Astrocyte (in vitro differentiated cells and primary cell): ENCODE measurements at places on chromosomes 6 and 20.

- H3K36me3 ChIP-seq = no peaks in the 10 kb centered on the region
- no peaks in the 10 kb centered on the region for H3K4me1 ChIP-seq
- no peak for DNase-seq
- H3K27ac ChIP-seq = no peak overlapping the region
These were observed 113.2 kb downstream of the MAFB start for GRCh38 chr20:40575851-40576250.

DNA sequence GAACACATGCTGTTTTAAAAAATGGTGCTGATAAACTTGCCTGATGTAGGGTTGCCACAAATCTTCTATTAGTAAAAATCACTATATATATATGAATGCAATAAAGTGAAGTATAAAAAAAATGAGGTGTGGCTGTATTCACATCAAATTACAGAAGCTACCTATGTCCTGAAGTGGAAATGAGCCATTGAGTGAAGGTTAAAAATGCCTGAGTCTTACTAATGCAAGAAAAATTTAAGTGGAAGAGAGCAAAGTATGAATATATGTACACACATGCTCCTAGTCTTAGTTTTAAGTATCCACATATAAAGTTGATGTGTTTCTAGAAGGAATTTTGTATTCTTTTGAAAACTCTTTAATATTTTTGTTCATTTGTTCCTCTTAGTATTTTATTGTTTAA, 808.3 kb upstream of the MAN1A1 start:
- no peaks in the 10 kb centered on the region for H3K36me3 ChIP-seq
- no peak for DNase-seq
- no peak overlapping the region for H3K4me3 ChIP-seq
- H3K27me3 ChIP-seq = no peaks in the 10 kb centered on the region
- no peaks in the 10 kb centered on the region for H3K4me1 ChIP-seq
- no peak overlapping the region for H3K27ac ChIP-seq

GRCh38 chr20:50885068-50885467, 46.2 kb downstream of the ADNP start:
- peaks cover 25% of the 10 kb centered on the region for H3K36me3 ChIP-seq
- DNase-seq = no peak
- H3K27ac ChIP-seq = no peak overlapping the region
- H3K27me3 ChIP-seq = no peaks in the 10 kb centered on the region

GRCh38 chr6:16776394-16777017, 15.2 kb upstream of the ATXN1 start:
- no peak for DNase-seq
- H3K36me3 ChIP-seq = no peaks in the 10 kb centered on the region
- no peak overlapping the region for H3K27ac ChIP-seq
- no peak overlapping the region for H3K4me3 ChIP-seq

GRCh38 chr6:115270953-115271352, 789.7 kb downstream of the FRK start:
- H3K4me1 ChIP-seq = no peaks in the 10 kb centered on the region
- no peak overlapping the region for H3K4me3 ChIP-seq
- H3K27ac ChIP-seq = no peak overlapping the region
- no peaks in the 10 kb centered on the region for H3K27me3 ChIP-seq
- no peaks in the 10 kb centered on the region for H3K36me3 ChIP-seq

- no peaks in the 10 kb centered on the region for H3K36me3 ChIP-seq
- H3K4me1 ChIP-seq = no peaks in the 10 kb centered on the region
- DNase-seq = peak; percentile 51
These were observed 46.7 kb upstream of the CLIC5 start for GRCh38 chr6:46062312-46062711.

GRCh38 chr20:30611239-30611984, 646.1 kb upstream of the DEFB115 start:
- H3K36me3 ChIP-seq = no peaks in the 10 kb centered on the region
- H3K27me3 ChIP-seq = no peaks in the 10 kb centered on the region
- no peaks in the 10 kb centered on the region for H3K4me1 ChIP-seq
- H3K4me3 ChIP-seq = no peak overlapping the region
- H3K27ac ChIP-seq = no peak overlapping the region
- no peak for DNase-seq

- no peaks in the 10 kb centered on the region for H3K36me3 ChIP-seq
- no peak overlapping the region for H3K4me3 ChIP-seq
- no peak overlapping the region for H3K27ac ChIP-seq
- peaks cover 5% of the 10 kb centered on the region for H3K4me1 ChIP-seq
- H3K27me3 ChIP-seq = no peaks in the 10 kb centered on the region
These were observed 195.6 kb downstream of the HDGFL1 start for GRCh38 chr6:22765015-22765414.

DNA sequence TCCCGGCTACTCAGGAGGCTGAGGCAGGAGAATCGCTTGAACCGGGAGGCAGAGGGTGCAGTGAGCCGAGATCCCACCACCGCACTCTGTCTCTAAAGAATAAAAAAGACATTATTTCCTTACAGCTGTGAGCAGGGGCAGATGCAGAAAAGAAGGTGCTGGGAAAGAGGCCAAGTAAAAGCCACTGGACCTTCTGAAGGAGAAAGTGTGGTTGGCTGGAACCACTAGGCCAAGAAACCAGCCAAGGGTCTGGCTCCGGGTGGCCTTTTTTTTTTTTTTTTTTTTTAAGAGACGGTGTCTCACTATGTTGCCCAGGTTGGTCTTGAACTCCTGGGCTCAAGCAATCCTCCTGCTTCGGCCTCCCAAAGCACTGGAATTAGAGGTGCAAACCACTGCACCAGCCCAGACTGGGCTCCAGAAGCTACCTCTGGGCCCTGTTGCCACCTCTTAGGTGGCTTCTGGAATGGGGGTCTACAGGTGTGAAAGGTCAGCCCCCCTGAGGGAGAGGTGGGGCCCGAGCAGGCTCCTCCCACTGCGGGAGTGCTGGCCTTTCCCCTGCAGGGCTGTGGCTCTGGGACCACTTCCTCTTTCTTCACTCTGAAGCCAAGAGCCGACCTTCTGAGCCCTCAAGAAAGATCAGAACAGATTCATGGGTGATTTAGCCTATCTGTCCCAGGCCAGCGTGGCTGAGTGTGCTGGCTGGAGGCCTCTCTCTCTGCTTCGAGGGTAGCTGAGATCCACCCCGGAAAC, at the start of gene FGD2:
FGD2 (plus strand) TSS at position 595 of the 750 bp plus-strand sequence. CDS start 163 bp downstream, outside the sequence.
- no peaks in the 10 kb centered on the region for H3K36me3 ChIP-seq
- no peak within 1 kb of the TSS for H3K27ac ChIP-seq
- H3K4me3 ChIP-seq = no peak within 1 kb of the TSS
- H3K4me1 ChIP-seq = no peaks in the 10 kb centered on the region
